SJSA1 (cell line): ENCODE measurements at places on chromosomes 4 and X. TPM values are rescaled to one million over a fixed set of nuclear protein-coding genes. Genes with fewer than 3 reads are reported as not detected.

DNA sequence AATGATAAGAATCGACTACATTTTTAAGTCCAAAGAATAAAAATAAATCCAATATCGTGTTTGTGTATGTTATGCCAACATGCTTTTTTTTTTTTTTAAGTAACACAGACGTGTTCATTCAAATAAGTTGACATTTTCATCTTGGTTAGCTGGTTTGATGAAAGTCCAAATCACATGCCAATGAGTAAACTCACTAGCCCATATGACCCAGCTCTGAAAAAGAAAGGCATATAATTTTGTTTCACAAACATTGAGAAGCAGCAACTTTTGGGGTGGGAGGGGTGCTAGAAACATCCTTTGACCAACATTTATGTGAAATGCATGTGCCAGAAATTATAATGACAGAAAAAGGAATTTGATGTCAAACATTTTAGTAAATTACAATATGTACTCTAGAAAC, 61.6 kb upstream of the SPP1 start:
- H3K36me3 ChIP-seq = no peaks in the 10 kb centered on the region
- DNase-seq = no peak
- H3K27me3 ChIP-seq = no peaks in the 10 kb centered on the region
- no peak overlapping the region for H3K27ac ChIP-seq

RAB41 gene
- not detected in 2 replicates for total RNA-seq

TENM3 gene
- total RNA-seq = 42.6 and 90.5 TPM in 2 replicates

TMEM47 gene
- 46.1 and 59.6 TPM in 2 replicates for total RNA-seq

DIPK2B gene
- not detected in 2 replicates for total RNA-seq

CENPVL1 gene
- not detected in 2 replicates for total RNA-seq

DNA sequence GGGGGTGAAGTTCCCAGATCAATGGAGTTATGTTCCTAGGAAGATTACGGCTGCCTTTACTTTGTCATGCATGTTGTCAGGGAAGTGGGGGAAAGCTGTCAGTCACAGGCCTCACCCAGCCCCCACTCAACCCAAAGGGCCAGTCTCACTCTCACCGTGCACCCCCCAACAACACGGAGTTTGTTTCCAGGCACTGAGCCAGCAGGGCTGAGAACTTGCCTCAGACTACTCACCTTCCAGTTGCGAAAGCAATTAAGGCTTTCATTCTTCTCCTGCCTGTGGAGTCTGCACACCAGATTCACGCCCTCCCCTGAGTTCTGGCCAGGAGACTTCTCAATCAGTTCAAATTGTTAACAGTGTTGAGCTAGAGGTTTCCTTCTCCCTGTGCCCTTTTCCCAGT, 114.3 kb downstream of the SH3BGRL start:
- no peak overlapping the region for H3K27ac ChIP-seq
- no peaks in the 10 kb centered on the region for H3K27me3 ChIP-seq
- no peak overlapping the region for H3K4me3 ChIP-seq
- H3K36me3 ChIP-seq = no peaks in the 10 kb centered on the region
- no peaks in the 10 kb centered on the region for H3K4me1 ChIP-seq
- DNase-seq = no peak

DNA sequence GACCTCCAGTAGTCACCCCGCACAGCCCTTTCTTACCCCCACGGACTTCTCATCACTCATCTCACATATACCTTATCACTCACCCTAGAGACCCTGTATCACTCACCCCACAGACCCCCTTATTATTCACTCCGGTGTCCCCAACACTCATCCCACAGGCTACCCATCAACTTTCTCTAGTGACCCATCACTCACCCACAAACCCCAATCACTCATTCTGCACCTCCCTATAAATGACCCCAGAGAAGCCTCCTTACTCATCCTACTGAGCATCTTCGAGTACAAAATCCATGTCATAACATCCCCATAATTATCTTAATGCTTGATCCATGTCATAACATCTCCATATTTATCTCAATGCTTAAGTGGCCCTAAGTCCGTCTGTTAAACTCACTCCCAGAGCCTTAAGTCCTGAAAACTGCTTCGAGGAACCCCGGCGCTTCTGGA, 934 bp downstream of the ZNF41 start:
- H3K27me3 ChIP-seq = no peaks in the 10 kb centered on the region
- no peaks in the 10 kb centered on the region; the same call in 1 of the 2 replicates for H3K4me1 ChIP-seq
- H3K4me3 ChIP-seq = peak overlapping the region; percentile 70
- peak overlapping the region; percentile 92 for H3K27ac ChIP-seq

CXXC4 gene
- total RNA-seq = 0.37 and 0.56 TPM in 2 replicates

DNA sequence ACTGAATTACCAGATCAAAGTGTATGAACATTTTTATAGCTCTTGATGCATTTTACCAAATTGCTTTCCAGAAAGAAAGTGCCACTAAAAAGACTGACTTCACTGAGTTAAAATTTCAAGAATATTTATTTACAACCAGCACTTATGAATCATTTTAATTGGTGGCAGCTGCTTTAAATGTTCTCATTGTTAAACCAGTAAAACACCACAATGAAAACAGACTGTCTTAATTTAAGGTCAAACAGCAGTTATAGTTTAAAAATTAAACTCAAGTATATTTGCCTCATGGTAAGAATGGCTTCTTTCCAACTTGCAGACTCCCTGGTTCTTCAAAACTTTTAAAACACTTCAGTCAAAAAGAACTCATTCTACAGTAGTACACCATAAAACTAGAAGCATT, 36.9 kb downstream of the AMMECR1 start:
- H3K4me3 ChIP-seq = no peak overlapping the region
- H3K27ac ChIP-seq = peak overlapping the region; percentile 21; the same call in 1 of the 2 replicates
- peaks cover 45% of the 10 kb centered on the region for H3K4me1 ChIP-seq

DNA sequence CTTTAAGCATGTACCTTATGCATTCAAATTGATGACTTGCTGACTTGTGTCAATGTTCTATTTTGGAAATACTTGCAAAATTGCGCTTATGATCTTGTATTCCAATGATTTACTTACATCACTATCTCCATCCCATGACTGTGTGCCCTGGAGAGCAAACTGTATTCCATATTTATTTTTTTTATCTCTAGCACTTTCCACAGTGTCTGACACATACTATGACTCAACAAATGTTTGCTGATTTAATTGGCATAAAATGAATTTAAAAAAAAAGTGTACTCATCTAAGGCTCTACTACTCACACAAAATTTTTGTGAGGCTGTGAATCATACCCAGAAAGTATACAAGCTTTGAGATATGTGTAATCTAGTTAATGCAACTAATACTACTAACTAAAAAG, 1066.8 kb upstream of the ADGRL3 start:
- H3K27ac ChIP-seq = no peak overlapping the region
- no peaks in the 10 kb centered on the region for H3K27me3 ChIP-seq
- H3K4me1 ChIP-seq = no peaks in the 10 kb centered on the region
- no peak for DNase-seq

DNA sequence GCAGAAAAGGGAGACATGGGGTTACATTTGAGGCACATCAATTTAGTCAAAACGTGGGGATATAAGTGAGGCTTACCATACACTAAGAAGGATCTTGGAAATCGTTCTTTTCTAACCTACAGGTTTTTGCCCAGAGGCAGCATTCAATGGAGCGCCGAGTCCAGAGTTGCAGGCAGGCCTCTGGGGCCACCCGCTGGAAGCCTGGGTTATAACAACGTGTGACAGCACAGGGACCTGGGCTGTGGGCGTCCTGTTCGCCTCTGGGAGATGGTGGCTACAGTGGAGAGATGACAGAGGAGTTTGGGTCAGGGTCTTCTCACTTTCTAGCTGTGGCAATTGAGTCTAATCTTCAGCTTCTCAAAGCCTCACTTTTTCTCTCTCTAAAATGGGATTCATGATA, 53.9 kb downstream of the ENPP6 start:
- no peaks in the 10 kb centered on the region for H3K27me3 ChIP-seq
- H3K27ac ChIP-seq = no peak overlapping the region
- no peak for DNase-seq
- no peak overlapping the region for H3K4me3 ChIP-seq

DNA sequence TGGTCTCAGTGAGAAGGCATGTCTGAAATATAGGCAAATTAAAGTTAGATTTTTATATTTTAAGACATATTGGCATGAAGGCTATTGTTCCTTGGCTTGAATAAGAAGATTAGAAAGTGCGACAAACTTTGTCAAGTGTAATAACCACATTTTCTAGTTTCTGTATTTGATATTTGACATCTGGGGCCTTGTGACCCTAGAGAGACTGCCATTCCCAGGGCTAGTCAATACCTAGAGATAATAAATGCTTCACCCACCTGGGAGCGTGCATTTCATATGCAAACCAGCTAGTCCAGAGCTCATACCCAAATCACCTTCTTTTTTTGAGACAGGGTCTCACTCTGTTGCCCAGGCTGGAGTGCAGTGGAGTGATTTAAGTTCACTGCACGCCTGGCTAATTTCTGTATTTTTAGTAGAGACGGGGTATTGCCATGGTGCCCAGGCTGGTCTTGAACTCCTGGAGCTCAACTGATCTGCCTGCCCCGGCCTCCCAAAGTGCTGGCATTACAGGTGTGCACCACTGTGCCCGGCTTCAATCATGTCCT, 62.6 kb downstream of the COQ2 start:
- peaks cover 56% of the 10 kb centered on the region for H3K4me1 ChIP-seq
- no peaks in the 10 kb centered on the region for H3K36me3 ChIP-seq
- H3K27me3 ChIP-seq = no peaks in the 10 kb centered on the region
- peak overlapping the region; percentile 81 for H3K27ac ChIP-seq
- H3K4me3 ChIP-seq = no peak overlapping the region

GRCh38 chrX:124194199-124194598, 138.3 kb upstream of the TEX13D start:
- DNase-seq = no peak
- no peaks in the 10 kb centered on the region for H3K36me3 ChIP-seq
- no peak overlapping the region for H3K27ac ChIP-seq
- H3K4me1 ChIP-seq = no peaks in the 10 kb centered on the region

DNA sequence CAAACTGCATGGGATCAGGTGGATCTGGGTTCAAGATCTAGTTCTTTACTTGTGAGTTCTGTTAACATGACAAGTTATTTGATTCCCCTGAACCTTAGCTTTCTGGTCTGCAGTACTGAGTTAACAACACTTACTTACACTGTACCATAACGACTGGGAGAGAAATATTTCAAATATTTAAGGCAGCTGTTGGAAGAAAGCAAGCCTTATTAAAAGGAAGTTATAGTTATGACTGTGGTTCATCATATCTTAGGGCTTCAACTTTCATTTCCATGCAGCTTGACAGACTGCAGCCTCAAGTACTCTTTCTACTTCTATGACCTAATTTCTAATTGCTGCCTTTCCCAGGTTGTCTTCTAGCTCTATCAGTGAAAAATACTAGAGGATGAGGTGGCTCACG, 40.0 kb upstream of the PDGFRA start:
- no peaks in the 10 kb centered on the region for H3K27me3 ChIP-seq
- no peaks in the 10 kb centered on the region for H3K36me3 ChIP-seq
- no peak overlapping the region for H3K4me3 ChIP-seq
- no peak for DNase-seq
- no peak overlapping the region for H3K27ac ChIP-seq

ATP6AP1 gene
- total RNA-seq = 62.4 and 67.8 TPM in 2 replicates

DNA sequence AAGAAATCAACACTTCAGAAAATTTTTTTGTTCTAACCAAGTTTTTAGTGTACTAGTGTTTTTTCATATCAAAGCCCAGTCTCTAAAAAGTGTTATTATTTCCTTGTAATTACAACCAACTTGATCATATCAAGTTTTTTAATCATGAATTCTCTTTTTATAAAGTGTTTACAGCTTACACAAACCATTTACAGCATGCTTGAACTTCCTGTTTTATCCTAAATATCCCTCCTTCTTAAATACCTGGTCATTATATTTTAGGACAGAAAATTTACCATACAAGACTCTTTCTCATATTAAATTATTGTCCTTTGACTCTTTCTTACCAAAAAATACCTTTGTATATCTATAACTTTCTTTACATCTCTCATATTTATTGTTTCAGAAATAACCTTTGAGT, 89.4 kb upstream of the NPY2R start:
- no peaks in the 10 kb centered on the region for H3K36me3 ChIP-seq
- H3K4me3 ChIP-seq = no peak overlapping the region
- H3K27ac ChIP-seq = no peak overlapping the region
- H3K4me1 ChIP-seq = no peaks in the 10 kb centered on the region
- H3K27me3 ChIP-seq = no peaks in the 10 kb centered on the region

GRCh38 chr4:83219344-83220331, 65.0 kb downstream of the COQ2 start:
- H3K4me3 ChIP-seq = no peak overlapping the region
- DNase-seq = peak; percentile 54
- H3K4me1 ChIP-seq = peaks cover 57% of the 10 kb centered on the region
- H3K27me3 ChIP-seq = no peaks in the 10 kb centered on the region
- H3K36me3 ChIP-seq = no peaks in the 10 kb centered on the region

VSIG4 gene
- total RNA-seq = not detected in 2 replicates
